Sciatic nerve (tissue), 2 donors: ENCODE measurements at places on chromosomes 4 and X. TPM values are rescaled to one million over a fixed set of nuclear protein-coding genes. Genes with fewer than 3 reads are reported as not detected.

Gene TMEM31
- 1.4 TPM for total RNA-seq

Gene COX7B2
- total RNA-seq: not detected

Gene PCDH19
- total RNA-seq: 16.4 TPM

- DNase-seq: no peak
These were observed 52.5 kb upstream of the TADA2B start for GRCh38 chr4:6990661-6991060.

DNA sequence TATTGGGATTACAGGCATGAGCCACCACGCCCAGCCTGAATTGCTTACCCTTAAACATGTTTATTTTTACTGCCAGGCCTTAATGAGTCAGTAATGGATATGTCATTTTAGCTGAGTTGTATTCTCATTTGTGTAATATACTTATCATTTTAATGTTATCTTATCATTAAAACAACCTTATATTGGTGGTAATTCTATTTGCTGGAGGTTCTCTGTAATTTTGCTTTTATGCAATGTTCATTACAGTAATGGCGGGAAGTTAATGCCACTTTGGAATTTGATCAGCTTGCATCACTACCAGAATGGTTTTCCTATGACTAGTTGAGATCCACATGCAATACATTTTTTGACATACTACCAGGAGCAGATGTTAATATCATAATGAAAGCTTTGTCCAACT, 6.3 kb upstream of the PGAM4 start:
- DNase-seq: no peak

DNA sequence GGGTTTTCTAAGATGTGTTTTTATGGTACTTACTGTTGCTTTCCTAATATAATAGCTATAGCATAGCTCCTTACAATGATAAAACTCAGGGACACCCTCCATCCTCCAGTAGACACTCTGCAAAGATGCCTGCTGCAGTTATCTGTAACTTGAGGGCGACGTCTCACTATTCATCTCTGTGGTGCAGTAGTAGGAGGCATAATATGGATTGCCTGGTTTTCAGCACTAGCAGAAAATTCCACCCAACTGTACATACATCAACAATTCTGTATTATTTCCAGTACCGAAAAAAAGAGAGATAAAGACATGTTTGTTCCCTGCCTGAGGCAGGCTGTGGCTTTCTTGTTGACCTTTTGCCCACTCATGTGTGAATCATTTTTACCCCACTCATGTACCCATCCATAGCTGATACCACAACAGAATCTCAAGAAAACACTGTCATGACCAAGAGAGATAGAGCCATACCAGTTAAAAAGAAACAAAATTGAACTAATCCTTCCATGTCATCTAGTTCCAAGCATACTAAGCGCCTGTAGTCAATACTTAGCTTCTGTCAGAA, 220.1 kb downstream of the RAB28 start:
- DNase-seq: no peak

- DNase-seq: no peak
These were observed 114.4 kb downstream of the FRAS1 start for GRCh38 chr4:78171482-78171881.

Gene BRS3
- not detected for total RNA-seq

Gene F8A1
- total RNA-seq: 24.1 TPM

Gene UGT2B7
- not detected for total RNA-seq

DNA sequence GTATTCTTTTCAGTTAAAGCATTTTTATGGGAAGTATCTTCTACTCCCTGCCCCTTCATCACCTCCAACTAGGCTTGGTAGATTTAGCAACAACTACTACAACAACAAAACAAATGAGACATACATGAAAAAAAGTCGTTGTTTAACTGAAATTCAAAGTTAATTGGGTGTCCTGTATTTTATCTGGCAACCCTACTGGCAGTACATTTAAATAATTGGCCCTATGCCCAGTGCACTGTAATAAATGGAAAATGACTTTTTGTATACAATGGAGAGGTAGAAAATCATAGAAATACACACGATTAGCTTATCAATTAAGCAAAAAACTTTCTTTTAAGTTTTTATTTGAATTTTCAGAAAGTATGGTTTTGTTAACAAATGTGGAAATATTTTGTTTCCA, 21.4 kb upstream of the CLGN start:
- DNase-seq: no peak

DNA sequence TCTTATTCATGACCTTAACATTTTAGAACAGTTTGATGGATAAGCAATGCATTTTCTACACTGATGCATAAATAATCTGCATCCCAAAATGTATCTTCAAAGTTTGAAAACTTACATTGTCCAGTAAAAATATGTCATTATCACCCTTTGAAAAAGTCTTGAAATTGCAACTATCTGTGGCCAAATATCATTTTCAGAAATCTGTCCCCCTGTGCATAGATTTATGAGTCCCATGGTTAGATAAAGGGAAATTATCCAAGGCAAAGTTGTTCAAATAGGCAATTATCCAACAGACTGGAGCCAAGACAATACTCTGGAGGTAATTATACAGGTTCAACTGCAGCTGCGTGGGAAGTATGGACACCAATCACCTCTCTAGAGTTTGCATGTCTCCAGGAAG, 182.5 kb upstream of the INTU start:
- DNase-seq: no peak

Gene SOWAHB
- not detected for total RNA-seq

DNA sequence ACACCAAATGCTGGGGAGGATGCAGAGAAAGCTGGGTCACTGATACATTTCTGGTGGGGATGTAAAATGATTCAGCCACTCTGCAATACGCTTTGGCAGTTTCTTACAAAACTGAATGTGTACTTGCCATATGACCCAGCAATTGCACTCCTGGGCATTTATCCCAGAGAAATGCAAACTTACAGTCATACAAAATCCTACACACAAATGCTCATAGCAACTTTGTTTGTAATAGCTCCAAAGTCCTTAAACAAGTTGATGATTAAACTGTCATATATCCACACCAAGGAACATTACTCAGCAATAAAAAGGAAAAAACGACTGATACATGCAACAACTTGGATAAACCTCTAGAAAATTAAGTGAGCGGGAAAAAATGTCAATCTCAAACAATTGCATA, 12.3 kb downstream of the MID1 start:
- DNase-seq: no peak

- DNase-seq: no peak
These were observed 78.7 kb upstream of the CBLL2 start for GRCh38 chrX:22193851-22194659.

Gene ARX
- total RNA-seq: not detected

Gene CXCR3
- 0.31 TPM for total RNA-seq

- no peak for DNase-seq
These were observed 67.9 kb downstream of the HAUS3 start for GRCh38 chr4:2174061-2174460.

Gene NAP1L3
- 5.5 TPM for total RNA-seq

GRCh38 chr4:101211146-101211553, 136.2 kb downstream of the PPP3CA start:
- DNase-seq: no peak

Gene MPP1
- 52.0 TPM for total RNA-seq

Gene CHRNA9
- total RNA-seq: not detected

DNA sequence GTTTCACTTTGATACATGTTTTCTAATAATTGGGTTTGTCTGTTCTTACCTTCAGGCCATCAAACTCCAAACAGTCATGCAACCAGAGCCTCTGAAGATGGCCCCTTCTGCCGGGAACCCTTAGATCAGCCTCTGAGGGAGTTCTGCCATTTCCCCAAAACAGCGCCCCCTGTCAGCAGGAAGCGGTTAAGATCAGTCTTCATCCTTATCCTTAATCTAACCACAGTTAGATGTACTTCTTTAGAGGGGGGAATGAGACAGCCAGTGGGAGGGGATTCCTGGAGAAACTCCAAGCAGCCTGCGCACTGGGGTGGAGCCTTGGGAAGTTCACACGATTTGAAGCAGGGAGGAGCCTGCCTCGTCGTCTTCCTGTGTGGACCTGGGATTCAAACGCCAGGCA, 185.4 kb downstream of the INPP4B start:
- no peak for DNase-seq

- no peak for DNase-seq
These were observed 136.7 kb downstream of the MAGEC2 start for GRCh38 chrX:142068365-142068764.

Gene SPANXB1
- total RNA-seq: not detected

DNA sequence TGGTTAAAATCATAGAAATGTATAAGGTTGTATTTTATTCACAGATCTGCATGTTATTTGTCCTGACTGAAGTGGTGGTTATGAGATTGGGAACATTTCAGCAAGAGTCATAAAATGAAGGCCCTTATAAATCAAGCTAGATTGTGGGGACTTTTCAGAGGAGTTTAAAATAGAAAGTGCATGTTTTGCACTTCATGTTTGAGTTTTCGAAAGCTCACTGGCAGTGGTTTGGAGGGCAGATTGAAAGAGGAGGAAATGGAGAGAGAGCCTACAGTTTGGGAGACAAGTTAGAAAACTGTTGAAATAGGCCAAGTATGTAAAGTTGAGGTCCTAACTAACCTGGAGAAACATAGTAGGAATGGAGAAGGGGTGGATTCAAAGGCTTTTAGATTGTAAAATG, 124.9 kb downstream of the KDM6A start:
- DNase-seq: no peak

- no peak for DNase-seq
These were observed 80.5 kb downstream of the ZNF330 start for GRCh38 chr4:141301216-141301615.

GRCh38 chr4:73538162-73538561, 56.6 kb downstream of the AFM start:
- no peak for DNase-seq

DNA sequence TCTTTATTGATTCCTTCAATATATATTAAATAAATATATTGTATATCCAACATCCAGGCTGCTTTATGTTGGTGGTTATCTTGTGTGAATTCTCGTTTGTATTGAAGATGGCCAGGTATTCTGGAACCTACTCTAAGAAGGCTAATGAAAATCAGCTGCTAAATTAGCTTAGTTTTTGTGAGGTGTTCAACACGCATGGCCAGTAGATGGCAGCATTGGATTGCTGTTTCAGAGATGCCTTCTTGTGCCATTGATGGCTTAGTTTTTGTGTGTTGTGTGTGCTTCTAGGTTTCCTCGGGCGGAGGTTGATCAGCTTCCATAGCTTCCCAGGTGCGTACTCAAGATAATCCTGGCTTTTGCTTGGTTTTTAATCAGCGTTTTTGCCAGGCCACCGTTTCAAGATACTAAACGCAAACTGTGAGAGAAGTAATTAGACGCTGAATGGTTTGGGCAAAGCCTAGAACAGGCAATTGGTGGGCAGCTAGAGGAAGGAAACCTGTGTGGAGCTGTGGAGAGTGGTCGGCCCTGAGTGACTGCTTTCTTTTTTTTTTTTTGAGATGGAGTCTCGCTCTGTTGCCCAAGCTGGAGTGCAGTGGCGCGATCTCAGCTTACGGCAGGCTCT, 15.1 kb downstream of the NOCT start:
- DNase-seq: peak; percentile 83
